ENCODE measurements at places on chromosomes 16 and 17.

DNA sequence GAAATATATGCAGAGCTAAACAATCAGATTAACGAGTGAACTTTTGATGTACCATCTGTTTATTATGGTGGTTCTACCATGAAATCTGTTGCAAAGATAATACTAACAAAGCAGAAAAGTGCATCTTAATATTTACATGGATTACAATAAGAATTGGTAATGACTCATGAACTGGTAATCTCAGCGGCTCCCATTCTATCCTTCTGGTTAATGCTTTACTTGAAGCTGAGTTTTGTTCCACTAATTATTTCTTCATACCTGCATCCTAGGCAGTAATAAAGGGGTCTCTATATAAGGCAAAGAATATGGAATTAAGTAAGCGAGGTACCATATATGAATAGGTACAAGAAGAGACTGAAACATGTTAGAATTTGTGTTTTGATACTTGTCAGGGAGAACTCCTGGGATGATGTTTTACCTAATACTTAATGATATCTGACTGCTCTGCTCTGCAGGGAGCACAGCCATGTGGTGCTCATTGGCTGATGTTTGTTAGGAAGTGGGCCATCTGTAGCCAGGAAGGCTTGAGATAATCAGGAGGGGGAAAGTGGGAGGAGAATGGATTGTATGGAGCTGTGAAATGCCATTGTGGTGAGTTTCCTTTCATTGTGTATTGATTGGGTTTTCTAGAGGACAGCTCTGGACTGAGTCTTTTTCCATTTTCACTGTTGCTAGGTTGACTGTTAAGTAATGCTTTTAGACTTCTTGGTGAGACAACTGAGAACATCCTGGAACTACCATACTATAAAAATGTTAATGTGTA lies 52.6 kb downstream of the MAP2K6 start:
- no peak for DNase-seq

DNA sequence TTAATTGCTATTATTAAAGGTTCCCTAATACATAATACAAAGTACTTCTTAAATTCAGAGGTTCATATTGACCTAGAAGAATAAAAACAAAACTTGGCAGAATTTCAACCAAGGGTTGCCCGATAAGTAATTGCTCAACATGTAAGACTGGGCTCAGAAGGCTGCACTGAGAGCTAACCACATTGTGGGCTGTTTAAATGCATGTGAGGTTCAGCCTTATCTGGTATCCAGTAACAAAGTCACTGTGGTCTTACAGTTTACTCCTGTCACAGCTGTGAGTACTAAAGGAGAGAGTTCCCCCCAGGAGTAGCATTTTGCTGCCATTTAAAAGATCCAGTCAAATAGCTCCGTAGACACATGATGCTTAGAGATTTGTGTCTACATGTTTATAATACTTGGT lies 1.6 kb upstream of the DHRS11 start:
- DNase-seq: no peak

DNA sequence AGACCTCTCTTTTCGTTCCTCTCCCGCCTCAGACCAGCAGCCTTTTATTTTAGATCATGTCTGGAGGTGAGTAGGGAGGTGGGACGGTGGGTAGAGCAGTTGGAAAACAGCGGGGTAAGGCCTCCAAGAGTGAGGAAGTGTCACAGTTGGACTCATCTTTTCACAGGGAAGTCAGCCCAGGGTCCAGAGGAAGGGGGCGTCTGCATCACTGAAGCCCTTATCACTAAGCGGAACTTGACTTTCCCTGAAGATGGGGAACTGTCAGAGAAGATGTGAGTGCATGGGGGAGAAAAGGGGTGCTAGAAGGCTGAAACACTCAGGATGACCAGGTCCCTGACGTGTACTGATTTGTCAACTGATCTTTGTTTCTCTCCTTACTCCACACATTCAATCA lies 461 bp downstream of the LRRC46 start:
- DNase-seq: no peak

- DNase-seq: peak; percentile 85
Observed at GRCh38 chr17:66412857-66413558, 110.6 kb downstream of the PRKCA start.

DNA sequence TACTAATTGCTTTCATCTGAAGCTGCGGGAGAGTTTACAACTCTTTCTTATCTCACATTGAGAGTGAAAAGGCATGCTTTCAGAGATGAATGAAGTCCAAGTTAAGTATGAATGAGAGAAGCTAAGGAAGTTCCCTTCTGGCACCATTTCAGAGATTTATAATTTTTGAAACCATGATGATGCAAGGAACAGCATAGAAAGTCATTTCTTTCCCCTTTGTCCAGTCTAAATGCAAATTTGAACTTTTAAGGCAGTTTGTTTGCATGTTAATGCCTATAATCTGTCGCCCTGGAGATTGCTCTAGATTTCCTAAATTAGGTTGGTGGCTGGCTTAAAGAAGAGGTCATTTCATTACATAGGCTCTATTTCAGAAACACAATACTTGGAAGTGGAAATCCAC lies 594.8 kb upstream of the GOT2 start:
- DNase-seq: no peak

GRCh38 chr17:73613271-73614233 lies 30.7 kb downstream of the SDK2 start:
- DNase-seq: no peak

- no peak for DNase-seq
Observed at GRCh38 chr17:35170968-35171771, 23.0 kb downstream of the SLC35G3 start.

- DNase-seq: no peak
Observed at GRCh38 chr16:88705076-88705684, 1.0 kb downstream of the RNF166 start.

- no peak for DNase-seq
Observed at GRCh38 chr16:70160821-70161220, 12.8 kb upstream of the CLEC18C start.

- no peak for DNase-seq
Observed at GRCh38 chr16:24580665-24581064, 41.3 kb downstream of the RBBP6 start.

DNA sequence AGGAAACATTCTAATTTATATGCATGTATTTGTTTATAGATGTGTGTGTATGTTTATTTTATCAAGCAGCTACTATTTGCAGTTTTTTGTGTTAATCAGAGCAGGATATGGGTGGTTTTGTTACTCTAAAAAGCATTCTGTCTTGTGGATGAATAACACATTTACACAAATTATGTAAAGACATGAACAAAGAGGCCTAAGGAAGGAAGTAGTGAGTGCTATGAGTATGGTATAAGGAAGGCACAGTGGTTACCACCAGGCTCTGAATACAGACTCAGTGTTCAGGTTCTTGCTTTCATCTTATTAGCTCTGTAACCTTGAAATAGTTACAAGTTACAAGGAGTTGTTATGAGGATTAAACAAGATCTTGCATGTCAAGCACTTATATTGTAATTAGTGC lies 33.9 kb downstream of the STXBP4 start:
- no peak for DNase-seq

DNA sequence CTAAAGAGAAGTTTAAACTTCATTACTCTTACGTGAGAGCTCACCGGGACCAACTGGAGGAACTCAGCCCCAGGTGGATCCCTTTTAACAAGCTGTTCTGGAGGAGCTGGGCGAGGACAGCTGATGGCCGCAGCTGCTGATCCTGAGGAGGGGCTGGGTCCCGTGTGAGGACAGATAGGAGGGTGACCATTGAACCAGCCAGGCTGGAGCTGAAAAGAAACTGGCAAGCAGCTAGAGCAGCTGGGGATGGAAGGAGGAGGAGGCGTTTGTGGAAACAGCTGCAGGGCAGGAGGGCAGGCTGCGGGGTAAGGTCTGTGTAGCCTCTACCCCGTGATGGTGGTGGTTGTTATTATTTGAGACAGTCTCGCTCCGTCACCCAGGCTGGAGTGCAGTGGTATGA lies 119.5 kb downstream of the AATF start:
- no peak for DNase-seq

GRCh38 chr16:12240036-12240435 lies 263.5 kb downstream of the SNX29 start:
- no peak for DNase-seq

- DNase-seq: no peak
Observed at GRCh38 chr17:19911033-19911432, 43.3 kb upstream of the ULK2 start.

GRCh38 chr17:75013092-75013559 lies 656 bp downstream of the MRPL58 start:
- DNase-seq: no peak

DNA sequence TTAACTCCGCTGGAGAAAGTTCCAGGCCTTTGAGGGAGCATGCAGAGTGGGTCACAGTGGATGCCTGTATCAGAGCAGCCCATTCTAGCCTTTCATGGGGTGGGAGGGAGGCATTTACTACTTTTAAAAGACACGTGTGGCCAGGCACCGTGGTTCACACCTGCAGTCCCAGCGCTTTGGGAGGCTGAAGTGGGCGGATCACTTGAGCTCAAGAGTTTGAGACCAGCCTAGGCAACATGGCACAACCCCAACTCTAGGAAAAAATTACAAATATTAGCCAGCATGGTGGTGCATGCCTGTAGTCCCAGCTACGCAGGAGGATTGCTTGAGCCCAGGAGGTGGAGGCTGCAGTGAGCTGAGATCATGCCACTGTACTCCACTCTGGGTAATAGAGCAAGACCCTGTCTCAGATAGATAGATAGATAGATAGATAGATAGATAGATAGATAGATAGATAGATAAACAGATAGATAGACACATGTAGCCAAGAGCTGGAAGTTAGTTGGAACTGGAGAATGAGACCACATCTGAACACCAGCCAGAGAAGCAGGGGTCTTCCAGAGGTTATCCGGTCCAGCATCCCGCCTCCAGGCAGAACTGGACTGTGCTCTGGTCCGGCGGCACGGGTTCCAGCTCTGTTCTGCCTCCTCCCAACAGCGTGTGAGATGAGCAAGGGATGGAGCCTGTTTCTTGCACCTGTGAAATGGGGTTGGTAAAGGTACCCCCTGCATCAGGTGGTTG lies 3.6 kb downstream of the ADCY7 start:
- no peak for DNase-seq

- no peak for DNase-seq
Observed at GRCh38 chr16:1327619-1327947, 5.9 kb upstream of the BAIAP3 start.

- DNase-seq: no peak
Observed at GRCh38 chr16:6382924-6383459, 949.7 kb upstream of the RBFOX1 start.

- DNase-seq: no peak
Observed at GRCh38 chr16:71564335-71564967, 12.4 kb downstream of the TAT start.

- DNase-seq: no peak
Observed at GRCh38 chr16:66130296-66130905, 236.1 kb upstream of the CDH5 start.

- no peak for DNase-seq
Observed at GRCh38 chr17:42629411-42630009, 20.0 kb downstream of the TUBG1 start.

GRCh38 chr17:18992454-18993130 lies 12.0 kb downstream of the FAM83G start:
- no peak for DNase-seq

DNA sequence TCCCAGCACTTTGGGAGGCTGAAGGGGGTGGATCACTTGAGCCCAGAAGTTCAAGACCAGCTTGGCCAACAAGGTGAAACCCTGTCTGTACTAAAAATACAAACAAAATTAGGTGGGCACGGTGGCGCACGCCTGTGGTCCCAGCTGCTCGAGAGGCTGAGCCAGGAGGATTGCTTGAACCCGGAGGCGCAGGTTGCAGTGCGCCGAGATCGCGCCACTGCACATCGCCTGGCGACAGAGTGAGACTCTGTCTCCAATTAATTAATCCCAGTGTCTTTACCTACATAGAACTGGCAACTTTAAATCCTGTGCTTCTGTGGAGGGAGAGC lies 1.5 kb upstream of the ELOB start:
- no peak for DNase-seq

DNA sequence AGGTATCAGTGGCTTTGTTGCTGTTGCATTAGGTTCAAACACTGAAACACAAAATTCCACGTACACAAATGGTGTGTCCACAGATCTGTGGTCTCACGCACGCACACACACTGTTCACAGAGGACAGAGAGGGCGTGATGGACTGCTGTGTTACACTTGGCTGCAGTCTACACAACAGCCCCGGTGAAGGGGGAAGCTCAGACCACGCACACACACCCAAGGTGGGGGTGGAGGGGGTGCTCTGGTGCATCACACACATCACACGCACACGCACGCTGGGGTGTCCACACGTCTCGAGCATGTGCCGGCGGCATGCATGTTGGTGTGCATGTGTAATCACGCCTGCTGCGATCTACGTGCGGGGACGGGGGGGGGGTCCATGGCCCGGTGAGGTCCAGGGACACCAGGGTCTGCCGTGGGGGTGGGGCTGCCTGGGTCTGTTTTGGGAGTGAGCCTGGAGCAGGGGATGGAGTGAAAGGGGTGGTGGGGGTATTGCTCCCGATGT lies 7.3 kb downstream of the HSD3B7 start:
- no peak for DNase-seq

- no peak for DNase-seq
Observed at GRCh38 chr17:17090642-17091103, 48.4 kb downstream of the MPRIP start.

DNA sequence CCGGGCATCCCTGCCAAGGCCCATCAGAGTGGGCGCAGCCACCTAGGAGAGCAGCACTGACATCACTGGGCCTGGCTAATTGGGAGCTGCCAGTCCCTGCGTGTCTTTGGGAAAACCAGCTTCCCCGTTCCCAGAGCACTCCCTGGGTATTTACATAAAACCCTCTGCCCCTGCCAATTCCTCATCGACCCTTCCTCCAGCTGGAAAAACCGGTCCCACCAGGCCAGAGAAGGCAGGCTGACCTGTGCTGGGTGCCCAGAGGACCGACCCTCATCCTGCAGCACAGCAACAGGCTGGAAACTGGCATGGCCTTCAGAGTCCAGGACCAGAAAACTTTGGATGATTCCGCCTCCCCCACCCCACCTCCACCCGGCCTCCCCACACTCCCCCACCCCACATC lies 8.2 kb upstream of the FOXN1 start:
- DNase-seq: no peak

DNA sequence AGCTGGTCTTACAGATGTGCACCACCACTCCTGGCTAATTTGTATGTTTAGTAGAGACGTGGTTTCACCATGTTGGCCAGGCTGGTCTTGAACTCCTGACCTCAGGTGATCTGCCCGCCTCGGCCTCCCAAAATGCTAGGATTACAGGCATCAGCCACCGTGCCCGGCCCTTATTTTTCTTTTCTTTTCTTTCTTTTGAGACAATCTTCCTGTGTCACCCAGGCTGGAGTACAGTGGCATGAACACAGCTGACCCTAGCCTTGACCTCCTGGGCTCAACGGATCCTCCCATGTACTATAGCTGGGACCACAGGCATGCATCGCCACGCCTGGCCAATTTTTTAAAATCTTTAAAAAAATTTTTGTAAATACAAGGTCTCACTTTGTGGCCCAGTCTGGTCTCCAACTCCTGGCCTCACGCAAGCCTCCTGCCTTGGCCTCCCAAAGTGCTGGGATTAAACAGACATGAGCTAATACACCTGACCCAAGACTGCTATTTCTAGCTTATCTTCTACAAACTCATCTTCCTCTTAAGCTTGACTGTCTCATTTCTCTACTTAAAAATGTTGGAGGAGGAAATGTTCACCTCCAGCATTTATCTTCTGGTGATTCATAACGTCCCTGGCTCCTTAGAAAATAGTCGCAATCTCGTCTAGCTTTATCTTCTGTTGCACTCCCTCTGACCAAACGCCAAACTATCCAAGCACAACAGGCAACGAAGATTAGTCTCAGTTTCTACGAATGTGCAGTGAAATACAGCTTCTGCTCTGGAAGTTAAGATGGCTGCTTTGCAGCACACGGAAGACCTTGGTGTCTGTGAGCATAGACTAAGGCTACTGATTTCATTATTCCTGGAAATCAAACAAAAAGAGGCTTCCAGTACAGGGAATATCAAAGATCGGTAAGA lies 8.2 kb upstream of the TMEM94 start:
- no peak for DNase-seq

GRCh38 chr16:21277927-21278706 lies at the start of gene CRYM:
Gene CRYM, minus strand, starts transcription at chr16:21278290. Its CDS starts 39 bp downstream, at chr16:21278251.
- DNase-seq: peak; percentile 71

Data from NCI-H2171 (cell line).